SIG-M5 (cell line): ENCODE measurements at places on chromosomes 11 and 22.

DNA sequence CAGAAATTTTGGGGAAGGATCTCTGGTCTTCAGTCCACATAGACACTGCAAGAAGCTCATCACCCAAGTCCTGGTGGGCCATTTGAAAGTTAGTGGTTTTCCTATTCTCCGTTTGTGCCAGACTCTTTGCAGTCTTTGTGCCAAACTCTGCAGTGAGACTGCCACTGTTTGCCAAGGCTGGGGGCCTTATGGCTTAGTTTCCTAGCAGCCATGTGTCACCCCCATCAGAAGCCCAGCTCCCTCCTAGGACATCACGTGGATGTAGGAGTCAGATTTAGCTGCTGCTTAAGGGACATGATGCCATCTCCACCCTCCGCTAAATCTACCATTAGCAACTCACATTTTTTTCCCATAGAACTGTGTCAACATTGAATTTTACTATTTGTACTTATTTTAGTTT lies 220.0 kb downstream of the C11orf91 start:
- no peak for DNase-seq

- DNase-seq, result no peak
Observed at GRCh38 chr11:643366-643765, 6.3 kb downstream of the DRD4 start.

- DNase-seq, result no peak
Observed at GRCh38 chr11:30889143-30889794, 303.1 kb upstream of the MPPED2 start.

- no peak for DNase-seq
Observed at GRCh38 chr11:104090767-104091166, 54.3 kb downstream of the DDI1 start.

GRCh38 chr11:38543986-38544385 lies 1946.0 kb upstream of the RAG2 start:
- no peak for DNase-seq

GRCh38 chr11:57214494-57214893 lies 22.6 kb downstream of the APLNR start:
- DNase-seq, result no peak

DNA sequence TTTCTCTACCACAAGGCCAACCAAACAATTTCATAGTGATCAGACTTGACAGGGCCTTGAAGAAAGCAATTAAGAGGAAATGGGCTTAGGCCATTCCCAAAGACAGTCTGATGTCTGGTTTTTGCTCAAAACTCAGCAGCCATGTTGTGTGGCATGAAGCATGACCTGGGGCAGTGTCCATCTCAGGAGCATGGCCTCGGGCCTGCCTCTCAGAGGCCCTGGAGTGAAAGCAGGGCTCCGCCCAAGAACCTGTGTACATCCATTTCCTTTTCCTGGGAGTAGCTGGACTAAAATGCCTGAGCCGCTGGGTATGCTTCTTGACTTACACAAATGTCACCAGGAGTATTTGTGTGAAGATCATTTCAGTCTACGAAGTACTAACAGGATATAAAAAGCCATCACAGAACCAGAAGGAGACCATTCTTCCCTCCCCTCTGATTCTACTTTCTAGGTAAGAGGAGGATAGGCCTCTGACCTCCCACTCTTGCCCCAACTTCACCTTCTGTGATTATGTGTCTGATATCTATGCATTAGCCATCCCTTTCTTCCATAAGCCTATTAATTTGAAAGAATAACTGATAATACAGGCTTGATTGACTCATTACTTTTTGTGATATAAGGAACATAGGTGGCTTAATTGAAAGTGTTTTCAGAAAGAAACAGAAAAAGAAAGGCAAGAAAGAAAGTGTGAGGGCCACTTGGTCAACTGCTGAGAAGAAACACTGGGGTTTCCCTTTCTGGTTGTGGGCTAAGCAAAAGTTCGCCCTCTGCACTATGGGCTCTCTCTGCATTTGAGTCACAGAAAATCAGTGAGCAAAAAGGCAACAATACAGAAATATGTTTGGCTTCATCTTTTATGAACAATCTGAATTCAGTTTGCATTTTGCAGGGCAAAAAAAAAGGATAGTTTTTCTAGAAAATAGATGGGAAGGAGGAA lies 188.6 kb upstream of the MTMR2 start:
- no peak for DNase-seq
